Lung (tissue), 17 donors: ENCODE measurements at places on chromosomes 3 and 15. TPM values are rescaled to one million over a fixed set of nuclear protein-coding genes. Genes with fewer than 3 reads are reported as not detected.

DNA sequence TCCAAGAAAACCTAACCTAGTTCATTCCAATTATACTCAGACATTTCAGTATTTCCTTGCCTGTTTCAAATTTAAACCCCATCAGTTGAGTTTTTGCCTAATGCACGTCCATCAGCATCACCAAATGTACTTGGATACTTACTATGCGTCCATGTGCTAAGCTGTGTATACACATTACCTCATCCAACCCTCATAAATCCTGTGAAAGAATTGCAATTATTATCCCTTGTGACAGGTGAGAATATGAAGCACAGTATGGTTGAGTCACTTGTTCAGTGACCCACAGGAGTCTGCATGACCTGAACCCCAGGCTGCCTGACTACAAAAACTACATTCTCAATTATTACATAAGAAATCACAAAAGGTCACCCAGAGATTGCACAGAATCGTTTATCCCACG, 2.5 kb downstream of the OR5K2 start:
- no peaks in the 10 kb centered on the region for H3K4me1 ChIP-seq
- DNase-seq: no peak
- H3K4me3 ChIP-seq: no peak overlapping the region
- H3K27ac ChIP-seq: no peak overlapping the region
- no peaks in the 10 kb centered on the region for H3K36me3 ChIP-seq

GRCh38 chr3:137792626-137793271, 28.6 kb downstream of the SOX14 start:
- H3K36me3 ChIP-seq: no peaks in the 10 kb centered on the region
- DNase-seq: peak; percentile 11
- no peak overlapping the region for H3K4me3 ChIP-seq
- H3K4me1 ChIP-seq: no peaks in the 10 kb centered on the region
- no peak overlapping the region for H3K27ac ChIP-seq
- no peaks in the 10 kb centered on the region for H3K27me3 ChIP-seq

DNA sequence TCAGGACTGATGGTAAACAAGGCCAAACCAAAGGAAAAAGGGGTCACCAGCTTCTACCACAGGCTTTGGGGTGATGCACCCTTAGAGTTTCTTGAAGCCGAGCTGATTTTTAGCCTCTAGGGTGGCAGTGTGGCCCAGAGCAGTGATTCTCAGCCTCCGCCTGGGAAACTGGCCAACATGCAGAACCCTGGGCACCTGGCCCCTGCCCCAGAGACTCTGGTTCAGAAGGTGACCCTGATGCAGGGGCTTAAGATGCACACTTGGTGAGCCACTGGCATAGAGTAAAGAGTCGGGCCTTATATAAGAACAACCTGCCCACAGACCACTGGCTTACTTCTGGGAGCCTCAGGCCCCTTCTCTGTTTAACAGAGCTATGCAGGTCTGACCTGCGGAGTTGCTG, 44.5 kb downstream of the SYNM start:
- no peak overlapping the region for H3K27ac ChIP-seq
- DNase-seq: no peak
- no peaks in the 10 kb centered on the region for H3K4me1 ChIP-seq

DNA sequence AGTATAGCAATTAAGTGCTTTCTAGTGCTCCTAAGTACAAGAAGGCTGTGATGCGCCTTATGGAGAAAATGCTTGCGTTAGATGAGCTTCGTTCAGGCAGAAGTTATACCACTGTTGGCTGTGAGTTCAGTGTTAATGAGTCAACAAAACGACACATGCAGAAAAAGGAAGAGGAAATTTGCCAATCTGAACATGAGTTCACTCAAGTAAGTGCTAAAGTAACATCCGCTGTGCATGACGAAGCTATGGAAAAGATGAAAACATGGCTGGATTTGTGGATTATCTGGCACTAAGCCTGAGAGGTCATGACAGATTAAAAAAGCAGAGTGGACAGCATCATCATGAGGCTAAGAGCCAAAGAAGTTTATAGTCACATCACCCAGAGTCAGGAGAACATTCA, 36.9 kb downstream of the SH3BP5 start:
- H3K27ac ChIP-seq: peak overlapping the region; percentile 48
- no peaks in the 10 kb centered on the region for H3K27me3 ChIP-seq

DNA sequence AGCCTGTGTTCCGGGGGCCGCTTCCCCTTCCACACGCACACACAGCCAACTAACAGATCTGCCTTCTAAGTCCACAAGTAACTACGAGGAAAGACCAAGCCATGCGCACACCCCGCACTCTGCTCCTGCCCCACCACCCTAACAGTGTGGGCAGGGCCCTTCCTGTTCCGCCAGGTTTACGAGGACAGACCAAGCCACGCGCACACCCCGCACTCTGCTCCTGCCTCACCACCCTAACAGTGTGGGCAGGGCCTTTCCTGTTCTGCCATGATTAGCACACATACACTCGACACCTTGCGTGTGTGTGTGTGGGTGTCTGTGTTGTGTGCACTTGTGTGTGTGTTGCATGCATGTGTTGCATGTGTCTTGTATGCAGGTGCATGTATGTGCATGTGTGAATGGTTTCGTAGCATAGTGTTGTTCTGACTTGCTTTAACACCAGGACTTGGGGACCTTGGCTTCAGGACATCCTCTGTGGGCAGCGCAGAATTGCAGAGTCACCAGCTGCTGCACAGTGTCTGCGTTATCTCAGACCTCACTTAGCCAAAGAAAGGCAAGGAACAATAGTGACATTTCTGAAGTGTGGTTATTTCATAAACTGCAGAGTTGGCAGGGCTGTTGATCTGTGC, 114.4 kb downstream of the CHSY1 start:
- H3K27me3 ChIP-seq: peaks cover 2% of the 10 kb centered on the region
- DNase-seq: no peak
- peaks cover 5% of the 10 kb centered on the region for H3K4me1 ChIP-seq
- H3K36me3 ChIP-seq: no peaks in the 10 kb centered on the region
- H3K4me3 ChIP-seq: no peak overlapping the region
- no peak overlapping the region for H3K27ac ChIP-seq

DNA sequence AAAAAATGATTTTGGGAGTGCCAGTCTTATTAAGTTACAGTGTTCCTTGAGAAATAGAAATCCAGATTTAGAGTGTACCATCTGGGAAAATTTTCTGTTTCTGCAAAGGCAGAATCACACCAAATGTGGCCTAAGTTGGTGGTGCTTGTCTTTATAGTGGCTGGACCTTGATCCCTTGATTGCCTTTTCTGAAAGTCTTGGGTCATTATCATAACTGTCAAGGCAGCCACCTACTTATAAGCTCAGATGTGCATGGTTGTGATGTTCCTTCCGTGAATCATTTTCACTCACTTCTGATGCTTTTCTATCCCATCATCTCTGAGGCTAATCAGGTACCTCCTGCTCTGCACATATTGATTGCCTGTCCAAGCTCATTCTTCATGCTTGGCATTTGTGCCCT, 20.1 kb downstream of the CMSS1 start:
- H3K36me3 ChIP-seq: no peaks in the 10 kb centered on the region
- H3K27ac ChIP-seq: no peak overlapping the region
- no peaks in the 10 kb centered on the region for H3K27me3 ChIP-seq
- H3K4me3 ChIP-seq: no peak overlapping the region
- H3K4me1 ChIP-seq: peaks cover 17% of the 10 kb centered on the region

IQCB1 gene
- 30.7 TPM for total RNA-seq

LTK gene
- 1.3 TPM for total RNA-seq

ACTC1 gene
- total RNA-seq: 13.0 TPM

KCNMB2 gene
- 1.7 TPM for total RNA-seq

FEZF2 gene
- total RNA-seq: not detected

DBR1 gene
- total RNA-seq: 20.8 TPM

B3GNT5 gene
- total RNA-seq: 43.1 TPM
